Activated CD4-positive, alpha-beta T cell treated with anti-CD3 and anti-CD28 coated beads for 36 hours (primary cell): ENCODE measurements at places on chromosomes 4 and X. TPM values are rescaled to one million over a fixed set of nuclear protein-coding genes. Genes with fewer than 3 reads are reported as not detected.

DNA sequence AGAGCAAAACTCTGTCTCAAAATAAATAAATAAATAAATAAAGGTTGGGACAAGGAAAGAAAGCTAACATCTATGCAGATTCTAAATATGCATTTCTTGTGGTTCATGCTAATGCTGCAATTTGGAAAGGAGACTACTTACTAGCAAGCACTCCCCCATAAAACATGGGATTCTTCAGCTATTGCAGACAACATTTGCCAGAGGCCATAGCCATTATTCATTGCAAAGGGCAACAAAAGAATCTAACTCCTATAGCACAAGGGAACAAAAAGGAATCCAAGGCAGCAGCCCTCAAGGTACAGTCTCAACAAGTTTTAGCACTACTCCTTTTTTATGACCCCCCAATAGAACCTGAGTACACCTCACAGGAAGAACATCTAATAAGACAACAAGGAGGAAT, 8.0 kb upstream of the HERC5 start:
- H3K27me3 ChIP-seq: no peaks in the 10 kb centered on the region
- H3K27ac ChIP-seq: no peak overlapping the region
- no peaks in the 10 kb centered on the region for H3K36me3 ChIP-seq
- DNase-seq: no peak
- H3K4me3 ChIP-seq: no peak overlapping the region

- H3K4me1 ChIP-seq: no peaks in the 10 kb centered on the region
- DNase-seq: no peak
- peaks cover 6% of the 10 kb centered on the region for H3K27me3 ChIP-seq
- no peaks in the 10 kb centered on the region for H3K36me3 ChIP-seq
- no peak overlapping the region for H3K27ac ChIP-seq
These were observed 125.0 kb downstream of the TEX13C start for GRCh38 chrX:125444659-125445058.

DNA sequence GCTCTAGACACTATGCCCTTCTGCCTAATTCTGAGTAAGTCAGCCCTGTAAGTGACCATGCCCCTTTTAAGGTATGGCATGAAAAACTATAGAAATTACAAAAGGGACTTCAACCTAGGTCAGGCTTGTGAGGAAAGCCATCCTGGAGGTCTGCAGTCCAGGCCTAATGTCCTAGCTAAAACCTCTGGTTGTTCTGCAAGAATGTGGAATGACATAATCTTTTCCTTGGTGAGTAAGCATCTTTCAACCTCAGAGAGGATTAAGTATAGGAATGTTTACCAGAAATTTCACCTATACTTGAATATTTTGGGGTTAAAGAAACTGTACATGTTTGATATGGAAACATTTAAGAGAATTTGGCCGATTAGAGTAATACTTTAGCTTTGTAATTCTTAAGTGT, 23.8 kb upstream of the HPSE start:
- peaks cover 23% of the 10 kb centered on the region for H3K4me1 ChIP-seq
- DNase-seq: no peak
- no peak overlapping the region for H3K27ac ChIP-seq
- no peaks in the 10 kb centered on the region for H3K27me3 ChIP-seq

- H3K4me3 ChIP-seq: no peak overlapping the region
- H3K4me1 ChIP-seq: no peaks in the 10 kb centered on the region
- H3K27me3 ChIP-seq: no peaks in the 10 kb centered on the region
- DNase-seq: no peak
- H3K36me3 ChIP-seq: no peaks in the 10 kb centered on the region
- no peak overlapping the region for H3K27ac ChIP-seq
These were observed 2.1 kb downstream of the MAGEA10 start for GRCh38 chrX:152136312-152136711.

Gene IDUA
- total RNA-seq: 9.0 TPM
